Activated CD8-positive, alpha-beta memory T cell treated with anti-CD3 and anti-CD28 coated beads for 48 hours (primary cell): ENCODE measurements at places on chromosomes 12 and 14.

DNA sequence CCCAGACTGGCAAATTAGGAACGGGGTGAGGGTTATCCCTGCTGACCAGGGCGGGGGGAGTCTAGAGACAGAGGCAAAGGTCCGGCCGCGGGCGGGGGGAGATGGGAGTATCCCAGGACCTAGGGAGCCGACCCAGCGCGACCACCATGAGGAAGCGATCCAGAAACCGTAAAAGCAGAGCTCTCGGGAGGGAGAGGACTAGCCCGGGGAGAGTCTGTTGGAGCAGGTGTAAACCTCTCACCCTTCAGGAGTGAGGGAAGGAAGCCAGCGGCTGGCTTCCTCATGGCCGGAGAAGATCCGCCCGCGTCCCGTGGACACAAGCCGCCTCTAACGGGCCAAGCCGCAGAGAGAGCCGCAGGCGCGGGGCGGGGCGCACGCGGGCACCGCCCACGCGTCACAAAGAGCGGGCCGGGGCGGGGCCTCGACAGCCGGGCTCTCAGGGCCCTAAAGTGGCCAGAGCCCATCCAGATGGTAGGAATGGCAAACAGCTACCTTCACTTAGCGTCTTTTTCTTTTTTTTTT, at the start of gene ACRBP:
ACRBP (minus strand) TSS at position 350 of the 522 bp plus-strand sequence; CDS start at position 284, 66 bp downstream.
- no peak for DNase-seq

DNA sequence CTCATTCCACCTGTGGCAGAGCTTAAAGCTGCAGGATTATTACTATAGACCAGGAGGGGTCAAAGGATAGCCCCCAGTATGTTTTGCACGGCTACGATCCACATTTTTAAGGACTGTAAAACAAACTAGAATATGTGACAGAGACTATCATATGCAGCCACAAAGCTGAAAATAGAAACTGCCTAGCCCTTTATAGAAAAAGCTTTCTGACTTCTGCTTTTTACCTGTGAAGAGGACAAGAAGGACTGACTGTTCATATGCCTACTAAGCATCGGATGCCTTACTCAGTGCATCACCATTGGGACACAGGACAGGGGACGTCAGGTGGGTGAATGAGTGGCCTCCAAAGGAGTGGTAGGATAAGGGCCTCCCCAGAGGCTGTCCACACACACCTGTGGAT, 29.8 kb downstream of the SPTB start:
- DNase-seq, result no peak

DNA sequence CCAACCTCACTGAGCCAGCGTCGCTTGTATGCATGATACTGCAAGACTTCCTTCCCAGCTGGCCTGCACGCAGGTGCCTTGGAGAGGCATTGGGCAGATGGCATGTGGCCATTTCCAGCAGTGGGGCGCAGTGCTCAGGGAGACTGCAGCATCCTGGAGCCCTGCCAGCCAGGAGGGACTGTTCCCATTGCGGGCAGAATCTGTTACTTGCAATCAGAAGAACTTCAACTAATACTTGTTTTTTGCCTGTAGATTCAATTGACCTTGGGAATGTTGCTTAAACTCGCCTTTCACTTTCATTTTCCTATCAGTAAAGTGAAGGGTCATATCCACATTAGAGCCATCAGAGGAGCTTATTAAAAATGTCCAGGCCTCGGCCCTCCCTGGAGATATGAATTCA, 29.8 kb downstream of the ANKRD9 start:
- DNase-seq, result no peak

DNA sequence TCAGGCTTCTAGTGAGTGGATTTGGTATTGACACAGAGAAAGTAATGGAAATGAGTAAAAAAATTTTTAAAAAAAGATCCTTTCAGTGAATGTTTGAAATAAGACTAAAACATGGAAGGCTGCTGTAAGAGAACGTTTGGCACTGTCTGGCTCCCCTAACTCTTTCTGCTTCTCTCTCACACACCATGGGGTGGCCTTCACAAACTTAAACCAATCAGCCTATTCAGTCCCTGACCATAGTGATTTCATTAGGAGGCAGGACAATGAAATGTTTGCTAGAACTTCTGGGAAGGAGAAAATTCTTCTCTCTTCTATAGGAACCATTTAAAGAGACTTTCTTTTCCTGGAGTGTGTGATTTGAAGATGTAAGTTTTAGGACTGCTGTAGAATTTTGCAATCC, 84.2 kb upstream of the GRIN2B start:
- DNase-seq, result no peak

- no peak for DNase-seq
Observed at GRCh38 chr14:101509730-101510371, 51.4 kb upstream of the DIO3 start.

DNA sequence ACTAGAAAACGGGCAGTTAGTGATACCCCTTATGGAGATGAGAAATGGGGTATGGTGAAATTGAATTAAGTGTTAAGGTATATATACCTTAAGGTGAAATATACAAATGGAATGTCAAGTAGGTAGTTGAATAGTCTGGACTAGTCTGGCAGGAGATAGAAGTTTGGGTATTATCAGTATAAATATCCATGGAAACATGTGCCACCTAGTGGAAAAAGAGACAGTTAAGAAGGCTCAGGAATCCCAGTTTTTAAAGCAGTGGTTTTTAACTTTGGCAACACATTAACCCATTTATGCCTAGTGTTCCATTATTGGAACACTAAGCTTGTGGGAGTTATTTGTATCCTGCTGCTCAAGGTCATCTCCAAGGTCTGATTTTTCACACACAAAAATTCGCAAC, 38.6 kb upstream of the TPH2 start:
- no peak for DNase-seq

DNA sequence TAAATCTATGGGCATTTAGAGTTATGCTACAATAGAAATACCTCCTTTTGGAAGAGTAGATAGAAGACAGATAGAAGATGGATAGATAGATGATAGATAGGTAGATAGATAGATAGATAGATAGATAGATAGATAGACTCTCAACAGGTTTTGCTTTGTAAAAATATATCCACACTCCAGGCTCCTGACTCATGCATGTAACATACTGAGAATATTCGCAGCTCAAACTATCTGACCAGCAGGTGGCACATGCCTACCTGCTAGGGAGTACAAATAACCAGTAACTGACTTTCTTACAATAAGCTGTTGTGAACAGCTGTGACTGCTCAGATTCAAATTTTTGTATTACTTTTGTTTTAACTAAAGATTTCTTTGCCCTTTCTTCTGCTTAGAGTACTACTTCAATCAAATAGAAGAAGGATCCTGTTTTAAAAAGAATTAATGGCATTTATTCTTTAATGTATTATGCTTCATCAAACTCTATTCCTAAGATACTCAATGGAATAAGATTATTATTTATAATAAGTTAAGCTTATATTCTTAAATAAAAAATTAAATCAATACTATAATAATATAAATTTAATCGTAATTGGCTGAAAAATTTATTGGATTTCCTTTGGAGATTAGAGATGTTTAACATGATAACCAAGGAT, 15.8 kb upstream of the CPNE8 start:
- DNase-seq, result no peak

GRCh38 chr12:67299926-67300325, 30.8 kb downstream of the CAND1 start:
- DNase-seq, result no peak

GRCh38 chr12:15278816-15279658, 43.3 kb upstream of the PTPRO start:
- no peak for DNase-seq

DNA sequence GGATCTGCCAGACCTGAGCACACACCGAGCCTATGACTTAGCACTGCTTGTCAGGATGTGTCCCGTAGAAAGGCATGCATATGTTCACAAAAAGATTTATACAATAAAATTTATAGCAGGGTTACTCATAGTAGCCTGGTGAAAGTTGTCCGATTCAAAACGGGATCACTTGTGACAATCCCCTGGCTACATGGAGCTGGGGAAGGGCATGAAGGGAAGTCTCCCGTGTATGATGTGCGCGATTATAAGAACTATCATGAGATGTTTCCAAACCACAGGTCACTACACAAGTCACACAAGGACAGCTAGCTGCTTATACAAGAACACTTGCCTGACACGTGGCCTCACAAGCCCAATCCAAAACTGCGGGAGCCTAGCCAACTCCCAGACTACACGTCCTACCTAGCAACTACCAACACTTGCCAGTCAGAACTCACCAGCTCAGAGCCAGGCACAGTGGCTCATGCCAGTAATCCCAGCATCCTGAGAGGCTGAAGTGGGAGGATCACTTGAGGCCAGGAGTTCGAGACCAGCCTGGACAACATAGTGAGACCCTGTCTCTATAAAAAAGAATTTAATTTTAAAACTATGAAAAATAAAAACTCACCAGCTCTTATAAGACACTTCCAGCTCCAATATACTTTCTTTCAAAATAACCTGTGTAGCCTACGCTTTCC, 7.5 kb upstream of the CDCA4 start:
- DNase-seq, result no peak

DNA sequence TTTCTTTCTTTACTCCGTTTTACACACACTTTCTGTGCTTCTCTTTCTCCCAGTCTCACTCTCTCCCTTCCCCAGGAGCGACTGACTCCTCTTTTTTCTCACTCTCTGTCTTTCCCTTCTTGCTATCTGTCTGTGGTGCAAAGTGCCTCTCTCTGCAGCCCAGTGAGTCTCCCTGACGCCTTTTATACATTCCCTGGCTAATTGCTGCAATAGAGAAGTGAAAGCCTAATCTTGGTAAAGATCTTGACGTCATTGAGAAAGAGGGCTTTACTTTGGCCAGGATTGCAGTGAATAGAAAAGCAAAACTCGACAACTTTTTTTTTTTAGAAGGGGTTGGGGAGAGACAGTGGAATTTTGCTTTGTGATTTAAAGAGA, 706 bp upstream of the DIO2 start:
- DNase-seq, result no peak
